Activated T-cell treated with anti-CD3 and anti-CD28 coated beads, Interleukin-2, amount 50 U/mL, for 4 hours (primary cell): ENCODE measurements at places on chromosomes 12 and 14. TPM values are rescaled to one million over a fixed set of nuclear protein-coding genes. Genes with fewer than 3 reads are reported as not detected.

DNA sequence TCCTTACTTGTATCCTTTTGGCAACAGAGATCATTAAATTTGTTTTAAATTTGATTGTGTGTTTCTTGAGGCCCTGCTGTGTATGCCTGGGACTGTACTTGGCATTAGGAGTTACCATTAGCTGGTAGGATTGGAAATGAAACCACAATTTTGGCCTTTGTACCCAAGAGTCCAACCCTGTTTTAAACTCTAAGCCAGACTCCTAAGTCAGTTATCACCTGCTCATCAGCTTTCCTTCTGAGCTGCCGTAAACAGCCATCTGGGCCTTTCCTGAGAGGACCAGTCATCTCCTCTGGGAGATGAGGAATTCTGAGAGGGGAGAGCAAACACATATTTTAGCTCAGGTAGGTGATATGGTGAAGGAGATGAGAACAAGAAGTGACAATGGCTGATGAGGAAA is 74.3 kb upstream of the SRSF5 start:
- no peak for DNase-seq

- no peak for DNase-seq
Observed at GRCh38 chr12:122871851-122872780, 23.8 kb downstream of the VPS37B start.

The CCDC198 gene
- not detected for total RNA-seq

DNA sequence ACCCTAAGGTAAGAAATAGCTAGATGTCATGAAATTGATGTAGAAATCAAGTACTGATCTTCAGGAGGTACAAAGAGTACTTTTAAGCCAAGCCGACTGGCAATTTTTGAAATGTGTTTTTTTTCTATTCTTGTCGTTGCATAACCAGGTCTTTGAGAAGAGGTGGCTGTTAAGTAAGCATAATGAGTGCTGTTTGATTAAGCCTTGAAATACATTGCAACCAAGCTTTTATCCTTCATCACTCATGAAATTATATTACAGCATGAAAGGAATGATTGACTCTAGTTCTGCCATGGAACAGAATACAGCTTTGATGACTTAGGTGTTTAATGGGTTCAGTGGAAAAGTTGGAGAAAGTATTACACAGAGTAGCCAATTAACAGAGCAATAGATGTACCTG is 1720.2 kb upstream of the SEL1L start:
- DNase-seq, result no peak

- no peak for DNase-seq
Observed at GRCh38 chr14:35695647-35696046, 113.4 kb downstream of the RALGAPA1 start.

DNA sequence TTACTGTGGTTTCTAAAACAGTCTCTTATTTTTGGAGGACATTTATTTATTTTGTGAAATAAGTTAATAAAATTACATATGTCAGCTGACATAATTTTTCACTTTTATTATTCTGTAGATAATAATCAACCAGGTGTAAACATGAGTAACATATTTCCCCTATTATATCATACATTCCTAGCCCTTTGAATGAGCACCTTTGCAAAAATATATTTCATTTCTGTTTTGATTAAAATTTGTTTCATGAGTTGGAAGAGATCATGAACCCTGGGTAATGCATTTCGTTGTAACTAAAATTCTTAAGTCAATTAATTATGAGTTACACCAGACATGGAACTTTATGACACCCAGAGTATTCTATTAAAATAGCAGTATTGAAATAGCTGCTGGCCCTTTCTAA is 56.3 kb downstream of the SLC16A7 start:
- no peak for DNase-seq

DNA sequence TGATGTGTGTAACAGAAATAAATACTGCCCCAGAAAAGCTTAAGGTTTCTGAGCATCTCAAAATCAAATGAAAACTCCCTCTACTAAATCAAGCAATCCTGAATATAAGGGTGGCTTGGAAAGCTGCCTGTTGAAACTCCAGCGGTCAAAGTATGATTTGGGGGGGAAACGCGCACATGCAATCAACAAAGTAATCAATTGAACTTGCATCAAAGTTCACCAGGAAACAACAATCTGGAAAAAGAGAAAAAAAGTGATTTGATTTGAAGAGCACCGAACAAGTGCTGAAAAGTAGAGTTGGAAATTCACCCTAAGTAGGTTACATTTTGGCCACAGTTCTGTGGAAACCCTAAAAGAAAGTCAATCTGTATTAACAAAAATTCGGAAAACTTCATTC is 700 bp downstream of the CNIH1 start:
- DNase-seq, result no peak

GRCh38 chr14:24534286-24534685 is 26.2 kb upstream of the CMA1 start:
- DNase-seq, result no peak

DNA sequence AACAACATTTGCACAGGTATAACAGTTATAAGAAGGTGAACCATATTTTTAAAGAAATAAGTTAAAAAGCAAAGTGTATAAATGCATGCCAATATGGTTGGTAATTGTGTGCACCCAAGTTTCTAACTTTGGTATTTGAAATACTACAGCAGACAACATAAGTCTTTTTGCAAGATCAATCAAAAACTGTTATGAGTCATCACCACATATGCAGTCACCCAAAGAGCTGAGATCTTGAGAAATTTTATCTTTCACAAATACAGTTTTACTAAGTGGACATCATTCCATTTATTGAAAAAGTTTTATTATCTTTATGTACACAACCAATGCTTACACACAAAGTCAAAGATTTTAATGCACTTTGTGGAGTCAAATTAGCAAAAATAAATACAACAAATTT is 7.0 kb upstream of the ACSS3 start:
- no peak for DNase-seq

DNA sequence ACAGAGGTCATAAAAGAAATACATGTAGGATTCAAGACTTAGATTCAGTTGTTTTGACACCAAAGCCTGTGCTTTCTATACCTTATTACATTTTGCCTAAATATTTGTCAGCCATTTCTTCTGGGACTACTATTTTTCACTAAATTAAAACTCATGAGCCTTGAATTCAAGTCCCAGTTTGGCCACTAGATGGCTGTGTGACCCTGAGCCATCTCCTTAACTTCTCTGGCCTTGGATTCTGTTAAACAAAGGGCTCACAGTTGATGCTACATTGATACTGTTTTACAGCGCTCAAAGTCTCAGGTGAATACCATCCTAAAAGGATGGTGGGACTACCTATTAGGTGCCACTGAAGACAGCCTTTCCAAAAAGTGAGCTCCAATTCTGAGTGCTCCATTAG is 39.6 kb upstream of the CCDC198 start:
- no peak for DNase-seq

DNA sequence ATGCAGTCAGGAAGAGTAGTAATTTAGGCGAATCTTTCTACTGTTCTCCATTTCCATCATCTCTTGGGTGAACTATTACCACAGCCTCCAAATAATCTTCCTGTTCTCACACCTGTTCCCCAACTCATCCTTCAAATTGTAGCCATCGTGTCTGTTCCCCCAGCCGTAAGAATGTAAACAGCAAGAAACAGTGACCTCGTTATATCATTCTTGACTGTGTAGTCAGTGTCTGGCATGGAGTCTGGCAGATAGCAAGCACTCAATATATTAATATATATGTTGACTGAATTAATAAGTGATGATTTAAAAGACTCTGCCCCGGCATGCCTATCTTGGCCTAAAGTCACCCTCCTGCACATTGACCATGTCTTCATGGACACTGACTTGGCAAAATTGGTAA is 20.3 kb downstream of the PDE6H start:
- DNase-seq, result no peak

The HNRNPC gene
- 1,181 TPM for total RNA-seq

The MSRB3 gene
- total RNA-seq, result 0.05 TPM

The NUAK1 gene
- 0.03 TPM for total RNA-seq

The TSPAN19 gene
- not detected for total RNA-seq

GRCh38 chr12:51323317-51323960 is 535 bp downstream of the BIN2 start:
- DNase-seq, result peak; percentile 33

- no peak for DNase-seq
Observed at GRCh38 chr12:94100211-94100627, 48.2 kb upstream of the PLXNC1 start.

The INHBC gene
- 0.15 TPM for total RNA-seq

GRCh38 chr12:47984331-47984801 is 19.9 kb downstream of the COL2A1 start:
- DNase-seq, result no peak

DNA sequence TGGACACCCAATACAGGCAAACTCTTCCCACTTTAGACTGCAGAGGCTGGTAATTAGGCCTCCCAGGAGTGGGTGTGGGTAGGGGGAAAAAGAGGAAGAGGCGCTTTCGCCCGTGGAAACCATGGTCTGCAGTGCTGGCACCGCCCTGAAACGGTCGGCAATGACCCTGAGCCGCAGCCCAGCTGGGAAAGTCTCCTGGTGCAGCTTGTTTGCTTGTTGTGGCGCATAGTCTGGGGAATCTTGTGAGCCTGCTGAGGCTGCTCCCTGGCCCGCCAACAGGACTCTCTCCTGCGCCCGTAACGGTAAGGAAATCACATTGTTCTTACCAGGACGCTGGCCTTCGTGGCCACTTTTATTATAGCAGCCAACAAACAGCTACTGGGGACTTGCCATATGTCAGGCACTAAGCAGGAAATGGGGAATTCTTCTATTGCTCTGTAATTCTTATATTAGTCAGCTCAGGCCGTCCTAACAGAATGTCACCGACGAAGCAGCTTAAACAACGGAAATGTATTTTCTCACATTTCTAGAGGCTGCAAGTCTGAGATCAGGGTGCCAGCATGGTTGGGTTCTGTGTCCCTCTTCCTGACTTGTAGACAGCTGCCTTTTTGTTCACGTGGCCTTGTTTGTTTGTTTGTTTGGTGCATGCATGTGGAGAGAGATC is 52.5 kb upstream of the RIN3 start:
- DNase-seq, result no peak

- no peak for DNase-seq
Observed at GRCh38 chr12:26453246-26453645, 257.9 kb downstream of the SSPN start.

The ACVRL1 gene
- 0.08 TPM for total RNA-seq

DNA sequence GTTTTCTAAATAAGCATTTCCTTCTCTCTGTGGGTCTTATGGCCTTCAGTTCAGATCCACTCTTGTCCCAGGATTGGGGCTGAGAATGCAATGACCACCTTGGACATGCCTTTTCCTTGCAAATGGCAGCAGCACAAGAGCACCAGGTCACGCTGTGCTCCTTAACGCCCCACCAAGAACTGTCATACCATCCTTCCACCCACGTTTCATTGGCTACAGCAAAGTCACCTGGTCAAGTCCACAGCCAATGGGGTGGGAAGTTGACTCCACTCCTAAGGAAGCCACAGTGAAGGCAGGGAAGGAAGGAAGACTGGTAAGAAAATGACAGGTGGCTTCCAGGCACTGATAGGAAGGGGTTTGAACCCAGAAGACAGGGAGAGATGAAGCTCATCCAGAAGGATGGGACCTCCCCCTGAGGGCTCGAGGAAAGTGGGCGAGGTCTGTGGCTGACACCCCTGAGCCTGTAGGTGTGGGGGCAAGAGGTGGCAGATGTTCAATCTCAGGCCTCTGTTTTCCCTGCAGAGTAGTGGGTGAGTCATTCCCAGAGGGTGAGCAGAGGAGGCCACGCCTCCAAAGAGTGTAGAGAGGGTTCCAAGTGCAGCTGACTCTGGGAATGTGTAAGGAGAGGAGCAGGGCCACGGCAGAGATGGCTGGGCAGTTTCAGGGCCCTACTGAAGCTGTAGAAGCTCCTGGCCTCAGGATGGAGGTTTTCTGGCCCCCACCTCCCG is 113.5 kb upstream of the VRK1 start:
- no peak for DNase-seq

The CCDC196 gene
- not detected for total RNA-seq

- no peak for DNase-seq
Observed at GRCh38 chr14:80872645-80873044, 68.9 kb downstream of the CEP128 start.

- no peak for DNase-seq
Observed at GRCh38 chr12:103882861-103883596, 42.0 kb upstream of the NT5DC3 start.

DNA sequence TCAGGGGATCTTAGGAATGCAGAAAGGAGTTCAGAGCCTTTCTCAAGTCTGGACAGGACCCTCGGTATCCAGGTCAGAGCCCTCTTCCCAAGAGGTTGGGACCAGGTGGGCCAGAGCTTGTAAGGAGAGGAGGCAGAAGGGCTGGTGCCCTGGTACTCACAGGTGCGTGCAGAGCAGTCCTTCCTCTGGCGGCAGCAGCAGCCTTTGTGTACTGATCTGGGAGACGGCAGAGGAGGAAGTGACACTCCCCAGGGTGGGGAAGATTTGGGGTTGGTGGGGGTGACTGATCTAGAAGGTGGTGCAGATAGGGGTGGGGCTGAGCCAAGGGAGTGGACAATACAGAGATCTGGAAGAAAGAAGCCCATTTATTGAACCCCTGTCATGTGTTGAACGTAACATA is at the start of gene ITGB7:
TSS of gene ITGB7 (minus strand) at position 210 of the 400 bp plus-strand sequence. CDS start 6,808 bp downstream, outside the sequence.
- peak; percentile 58 for DNase-seq

- DNase-seq, result no peak
Observed at GRCh38 chr12:81627336-81628189, 131.6 kb downstream of the PPFIA2 start.

The ERGIC2 gene
- 102 TPM for total RNA-seq
